Umbilical cord (tissue), 2 donors: ENCODE measurements at places on chromosomes 12 and 14. TPM values are rescaled to one million over a fixed set of nuclear protein-coding genes. Genes with fewer than 3 reads are reported as not detected.

PTPRB gene
- 29.4 TPM for total RNA-seq

FAM90A1 gene
- total RNA-seq, result not detected

BATF gene
- total RNA-seq, result 2.2 TPM

TAS2R9 gene
- total RNA-seq, result 1.7 TPM

MIP gene
- 2.9 TPM for total RNA-seq

TCTN2 gene
- total RNA-seq, result 9.9 TPM

FLVCR2 gene
- 2.6 TPM for total RNA-seq

PRKD1 gene
- total RNA-seq, result 33.7 TPM

C14orf180 gene
- 5.1 TPM for total RNA-seq

KRT80 gene
- not detected for total RNA-seq

LRP1-AS gene
- 1.2 TPM for total RNA-seq

JAG2 gene
- total RNA-seq, result 7.0 TPM

AQP6 gene
- 0.48 TPM for total RNA-seq

SPIC gene
- total RNA-seq, result 0.72 TPM

KRT77 gene
- 0.96 TPM for total RNA-seq

SMIM41 gene
- not detected for total RNA-seq

CBX5 gene
- 34.4 TPM for total RNA-seq

ZFHX2 gene
- 0.96 TPM for total RNA-seq

OTX2 gene
- 3.4 TPM for total RNA-seq

CD27 gene
- not detected for total RNA-seq

NOC4L gene
- 3.1 TPM for total RNA-seq

ABCB9 gene
- total RNA-seq, result 6.5 TPM

GALNT9 gene
- 1.9 TPM for total RNA-seq

ETFRF1 gene
- 50.8 TPM for total RNA-seq

KCNC2 gene
- total RNA-seq, result 4.1 TPM

TAS2R42 gene
- 2.4 TPM for total RNA-seq

NGB gene
- not detected for total RNA-seq

ZNF10 gene
- total RNA-seq, result 4.6 TPM

OR4K13 gene
- 3.4 TPM for total RNA-seq
